ENCODE measurements at places on chromosomes 2 and 18. TPM values are rescaled to one million over a fixed set of nuclear protein-coding genes. Genes with fewer than 3 reads are reported as not detected.

GRCh38 chr2:27071990-27072830 is 756 bp upstream of the OST4 start:
- peak; percentile 49 for DNase-seq

GRCh38 chr2:96251721-96252292 is 14.0 kb downstream of the TMEM127 start:
- peak; percentile 92 for DNase-seq

DNA sequence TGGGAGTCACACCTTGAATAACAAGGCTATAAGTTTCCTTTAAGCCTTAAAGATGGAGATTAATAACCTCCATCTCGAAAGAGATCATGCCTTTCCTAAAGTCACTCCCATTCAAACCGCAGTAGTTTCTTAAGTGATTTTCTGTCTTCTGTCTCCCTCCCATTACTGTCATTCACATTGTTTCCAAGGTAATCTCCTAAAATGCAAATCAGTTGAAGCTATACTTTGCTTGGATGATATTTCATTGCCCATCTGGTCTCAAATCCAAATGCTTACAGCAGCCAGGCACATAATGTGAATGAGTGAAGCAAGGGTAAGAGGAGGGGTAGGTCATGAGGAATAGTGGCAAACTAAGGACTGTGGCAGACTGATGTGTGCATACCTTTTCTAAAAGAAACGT is 116.4 kb downstream of the CCDC141 start:
- DNase-seq = no peak

DNA sequence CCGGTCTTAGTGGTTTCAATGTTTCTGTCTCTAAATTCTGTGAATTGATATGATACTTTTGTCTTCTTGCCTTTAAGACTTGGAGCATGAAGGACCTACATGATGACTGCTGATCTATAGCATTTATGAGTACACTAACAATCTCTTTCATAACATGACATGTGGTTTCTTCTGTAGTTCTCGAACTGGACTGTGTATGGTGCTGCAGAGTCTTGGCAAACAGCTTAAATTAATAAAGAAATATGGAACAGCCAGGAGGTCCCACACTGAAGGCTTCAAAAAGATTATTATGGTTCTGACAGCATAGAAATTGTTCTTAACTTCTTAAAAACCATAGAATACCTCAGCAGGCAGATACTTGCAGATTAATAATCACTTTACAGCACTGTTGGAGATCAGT is 145.0 kb downstream of the DCC start:
- DNase-seq = no peak

DNA sequence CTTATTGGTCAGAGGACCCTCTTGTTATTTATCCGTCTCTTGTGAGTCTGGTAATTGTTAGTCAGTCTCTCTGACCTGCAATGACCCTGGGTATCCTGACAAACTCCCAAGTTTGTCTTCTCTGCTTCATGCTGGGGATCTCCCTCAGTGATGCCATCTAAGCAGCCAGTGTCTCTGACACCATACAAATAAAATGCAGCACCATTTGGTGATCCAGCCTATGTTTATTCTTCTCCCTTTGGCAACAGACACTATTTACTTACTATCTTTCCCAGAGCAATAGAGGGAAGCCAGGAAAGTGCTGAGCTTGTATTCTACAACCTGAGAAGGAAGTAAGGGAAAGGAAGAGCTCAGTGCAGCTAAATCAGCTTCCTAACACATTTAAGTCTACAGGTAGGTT is 15.9 kb downstream of the SERPINE2 start:
- DNase-seq = no peak

- DNase-seq = no peak
These were observed 384.9 kb upstream of the NRP2 start for GRCh38 chr2:205297368-205297767.

- no peak for DNase-seq
These were observed 94.3 kb upstream of the GLI2 start for GRCh38 chr2:120641366-120641771.

GRCh38 chr2:240368781-240369331 is 66.6 kb upstream of the GPC1 start:
- DNase-seq = no peak

DNA sequence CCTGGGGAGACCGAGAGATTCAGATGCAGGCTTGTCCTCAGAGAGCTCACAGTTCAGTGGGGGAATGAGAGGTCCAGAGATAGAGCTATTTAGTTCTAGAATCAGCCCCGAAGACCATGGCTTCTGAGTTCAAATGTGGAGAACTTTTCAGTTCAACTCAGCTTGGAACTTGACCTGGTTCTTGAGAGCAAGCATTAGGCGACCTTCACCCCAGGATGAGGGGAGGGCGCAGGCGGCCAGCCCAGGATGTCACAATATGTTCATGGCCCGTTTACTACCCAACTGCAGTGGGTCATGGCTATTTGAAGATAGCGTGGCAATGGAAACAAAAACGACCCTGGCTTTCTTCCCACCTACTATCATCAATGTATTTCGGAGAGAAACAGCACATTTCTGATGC is 33.8 kb downstream of the DCDC2C start:
- no peak for DNase-seq

The SPHKAP gene
- total RNA-seq = not detected

The KCNJ3 gene
- total RNA-seq = not detected

The GRHL1 gene
- total RNA-seq = 0.37 TPM

The NT5DC4 gene
- total RNA-seq = not detected

The DYNAP gene
- total RNA-seq = not detected

The NPHP1 gene
- 2.9 TPM for total RNA-seq

The ATP6V1B1 gene
- total RNA-seq = not detected

The FBXO41 gene
- 0.34 TPM for total RNA-seq

The MTX2 gene
- 24.4 TPM for total RNA-seq

The GATA6 gene
- 0.98 TPM for total RNA-seq

All from dermis blood vessel endothelial cell (primary cell).